Activated CD4-positive, alpha-beta T cell treated with anti-CD3 and anti-CD28 coated beads for 36 hours (primary cell): ENCODE measurements at places on chromosomes 4 and X. TPM values are rescaled to one million over a fixed set of nuclear protein-coding genes. Genes with fewer than 3 reads are reported as not detected.

PHEX gene
- 3.0 TPM for total RNA-seq

DMRTC1 gene
- 0.18 TPM for total RNA-seq

SLC38A5 gene
- total RNA-seq = 83.5 TPM

CORIN gene
- total RNA-seq = not detected

ADGRG4 gene
- not detected for total RNA-seq

AMBN gene
- total RNA-seq = not detected

STOX2 gene
- total RNA-seq = not detected

MAGEB10 gene
- not detected for total RNA-seq

MAOA gene
- 2.2 TPM for total RNA-seq

CAPN6 gene
- not detected for total RNA-seq

REPS2 gene
- not detected for total RNA-seq
